Activated B cell treated with CpG ODN at 0.5 μM for 24 hours (primary cell): ENCODE measurements at places on chromosomes 4 and X.

DNA sequence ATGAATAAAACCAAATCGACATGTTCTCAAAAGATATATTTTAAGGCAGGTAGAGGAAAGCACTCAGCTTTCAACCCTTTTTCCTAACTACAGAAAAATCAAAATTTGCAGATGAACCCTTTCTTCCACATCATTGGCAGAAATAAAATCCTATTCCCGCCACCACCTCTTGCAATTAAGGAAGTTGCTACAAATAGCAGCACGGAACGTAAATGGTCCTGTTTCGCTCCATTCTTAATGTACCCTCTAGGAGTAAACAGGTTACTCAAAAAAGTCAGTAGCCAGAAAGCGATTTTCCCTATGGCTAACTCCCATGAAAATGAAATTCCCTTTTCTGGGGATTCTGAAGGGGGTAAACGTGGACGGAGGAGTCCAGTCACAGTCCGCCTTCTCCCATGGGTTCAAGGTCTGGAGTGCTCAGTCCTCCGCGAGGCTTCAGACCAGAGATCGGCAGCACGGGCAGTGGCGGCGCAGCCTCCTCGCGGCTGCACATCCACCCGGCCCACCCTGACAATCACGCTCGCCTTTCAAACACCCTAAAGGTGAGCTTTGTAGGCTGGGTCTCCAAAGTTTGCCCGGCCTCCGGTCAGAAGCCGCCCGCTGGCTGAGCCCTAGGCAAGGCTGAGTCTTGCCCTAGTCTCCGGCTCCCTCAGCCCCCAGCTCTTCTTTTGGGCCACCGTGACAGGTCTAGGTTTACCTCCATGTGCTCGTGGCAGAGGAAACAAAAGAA lies 1.8 kb downstream of the ATP11C start:
- peak; percentile 15 for DNase-seq

DNA sequence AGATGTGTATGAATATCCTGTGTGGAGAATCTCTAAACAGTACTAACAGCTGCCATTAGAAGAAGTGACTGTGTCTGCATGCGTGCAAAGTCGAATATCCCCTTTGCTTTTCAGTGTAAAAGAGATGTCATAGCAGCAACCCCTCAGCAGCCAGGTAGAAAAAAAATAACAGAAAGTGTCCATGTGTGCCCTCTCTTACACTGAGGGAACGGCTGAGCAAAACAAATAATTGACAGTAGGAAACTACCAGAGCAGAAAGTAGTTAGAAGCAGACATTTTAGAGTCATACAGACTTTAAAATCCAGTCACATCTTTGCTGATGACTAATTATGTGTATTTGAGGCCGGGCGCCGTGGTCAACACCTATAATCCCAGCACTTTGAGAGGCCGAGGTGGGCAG lies 370.8 kb downstream of the GPM6A start:
- no peak for DNase-seq

GRCh38 chr4:7092026-7092425 lies 24.2 kb upstream of the GRPEL1 start:
- no peak for DNase-seq

- DNase-seq: no peak
Measured at GRCh38 chr4:121189326-121190215, 25.4 kb upstream of the TNIP3 start.

GRCh38 chr4:184320631-184321030 lies 103.0 kb upstream of the ENPP6 start:
- DNase-seq: no peak

DNA sequence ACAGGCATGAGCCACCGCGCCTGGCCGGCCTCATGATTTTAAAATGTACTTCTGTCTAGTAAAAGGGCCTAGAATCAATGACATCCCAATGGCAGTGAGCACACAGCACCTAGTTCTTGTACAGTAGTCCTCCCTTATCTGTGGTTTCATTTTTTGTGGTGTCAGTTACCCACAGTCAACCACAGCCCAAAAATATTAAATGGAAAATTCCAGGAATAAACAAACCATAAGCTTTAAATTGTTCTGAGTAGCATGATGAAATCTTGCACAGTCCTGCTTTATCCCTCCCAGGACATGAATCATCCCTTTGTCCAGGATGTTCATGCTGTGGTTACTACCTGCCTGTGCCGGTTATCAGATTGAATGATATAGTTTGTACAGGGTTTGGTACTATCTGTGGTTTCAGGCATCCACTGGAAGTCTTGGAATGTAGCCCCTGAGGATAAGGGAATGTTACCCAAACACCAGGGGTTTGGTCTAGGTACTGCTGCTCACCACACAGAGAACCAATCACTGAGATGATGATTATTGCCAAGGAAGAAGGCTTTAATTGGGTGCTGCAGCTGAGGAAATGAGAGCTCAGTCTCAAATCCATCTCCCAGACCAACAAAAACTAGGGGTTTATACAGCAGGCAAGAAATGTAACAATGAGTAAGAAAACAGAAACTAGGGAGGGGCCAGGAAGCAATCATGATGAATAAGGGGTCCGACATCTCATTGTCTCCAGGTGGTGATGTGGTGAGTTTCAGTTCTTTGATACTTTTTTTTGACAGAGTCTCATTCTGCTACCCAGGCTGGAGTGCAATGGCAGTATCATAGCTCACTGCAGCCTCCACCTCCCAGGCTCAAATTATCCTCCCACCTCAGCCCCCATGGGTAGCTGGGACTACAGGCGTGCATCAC lies 16.2 kb upstream of the FHL1 start:
- DNase-seq: no peak

- no peak for DNase-seq
Measured at GRCh38 chrX:149508467-149508866, 3.4 kb upstream of the IDS start.

DNA sequence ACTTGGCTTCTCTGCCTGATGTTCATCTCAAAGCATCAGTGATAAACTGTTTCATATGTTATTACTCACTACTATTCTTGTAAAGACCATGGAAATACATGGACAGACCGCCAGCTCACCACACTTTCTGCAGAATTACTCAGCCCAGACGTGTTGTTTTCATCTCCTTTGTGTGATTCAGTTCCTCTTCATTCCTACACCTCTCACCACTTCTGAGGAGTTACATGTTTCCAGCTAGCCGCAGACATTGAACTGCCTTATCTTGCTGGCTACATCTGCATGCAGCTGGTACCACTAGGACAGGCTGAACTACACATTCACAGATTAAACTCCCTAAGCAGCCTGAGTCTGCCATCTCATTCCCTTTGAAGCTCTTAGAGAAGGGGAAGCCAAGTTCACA lies 443.2 kb upstream of the FGF16 start:
- no peak for DNase-seq

GRCh38 chr4:150280081-150280895 lies 202.0 kb downstream of the DCLK2 start:
- DNase-seq: no peak

- DNase-seq: no peak
Measured at GRCh38 chr4:83866834-83867621, 331.1 kb downstream of the GPAT3 start.

- DNase-seq: no peak
Measured at GRCh38 chr4:135197641-135198040, 996.1 kb upstream of the PABPC4L start.

- DNase-seq: no peak
Measured at GRCh38 chr4:86955888-86956451, 21.2 kb downstream of the AFF1 start.

- no peak for DNase-seq
Measured at GRCh38 chrX:109775386-109775785, 42.3 kb upstream of the ACSL4 start.

- no peak for DNase-seq
Measured at GRCh38 chr4:176291748-176292147, 22.7 kb upstream of the ASB5 start.

GRCh38 chrX:140918398-140919038 lies 83.9 kb upstream of the SPANXB1 start:
- no peak for DNase-seq

DNA sequence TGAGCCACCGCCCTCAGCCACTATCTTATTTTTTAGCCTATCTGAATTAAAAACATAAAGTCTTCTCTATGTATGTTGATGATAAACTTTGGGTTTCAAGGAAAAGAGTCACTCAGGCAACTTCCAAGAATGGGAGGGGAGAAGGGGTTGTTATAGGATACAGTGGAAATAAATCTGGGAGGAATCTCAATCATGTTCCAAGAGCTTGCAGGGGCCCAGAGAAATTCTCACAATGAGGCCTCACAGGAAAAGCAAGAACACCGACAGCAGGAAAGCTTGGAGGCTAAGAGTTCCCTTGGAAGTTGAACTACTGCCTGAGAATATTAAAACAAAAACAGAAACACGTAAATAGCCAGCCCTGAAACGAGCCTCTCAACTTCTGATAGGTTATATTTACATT lies 384.6 kb upstream of the IGFBP7 start:
- DNase-seq: no peak

- no peak for DNase-seq
Measured at GRCh38 chr4:70158576-70158975, 4.5 kb downstream of the PRR27 start.

GRCh38 chr4:173522160-173522950 lies 7.7 kb downstream of the HAND2 start:
- no peak for DNase-seq

- DNase-seq: no peak
Measured at GRCh38 chr4:145681518-145681917, 1.6 kb downstream of the C4orf51 start.

- DNase-seq: no peak
Measured at GRCh38 chrX:133321451-133321850, 93.8 kb downstream of the GPC4 start.

GRCh38 chr4:73311428-73311827 lies 52.8 kb upstream of the ANKRD17 start:
- no peak for DNase-seq

DNA sequence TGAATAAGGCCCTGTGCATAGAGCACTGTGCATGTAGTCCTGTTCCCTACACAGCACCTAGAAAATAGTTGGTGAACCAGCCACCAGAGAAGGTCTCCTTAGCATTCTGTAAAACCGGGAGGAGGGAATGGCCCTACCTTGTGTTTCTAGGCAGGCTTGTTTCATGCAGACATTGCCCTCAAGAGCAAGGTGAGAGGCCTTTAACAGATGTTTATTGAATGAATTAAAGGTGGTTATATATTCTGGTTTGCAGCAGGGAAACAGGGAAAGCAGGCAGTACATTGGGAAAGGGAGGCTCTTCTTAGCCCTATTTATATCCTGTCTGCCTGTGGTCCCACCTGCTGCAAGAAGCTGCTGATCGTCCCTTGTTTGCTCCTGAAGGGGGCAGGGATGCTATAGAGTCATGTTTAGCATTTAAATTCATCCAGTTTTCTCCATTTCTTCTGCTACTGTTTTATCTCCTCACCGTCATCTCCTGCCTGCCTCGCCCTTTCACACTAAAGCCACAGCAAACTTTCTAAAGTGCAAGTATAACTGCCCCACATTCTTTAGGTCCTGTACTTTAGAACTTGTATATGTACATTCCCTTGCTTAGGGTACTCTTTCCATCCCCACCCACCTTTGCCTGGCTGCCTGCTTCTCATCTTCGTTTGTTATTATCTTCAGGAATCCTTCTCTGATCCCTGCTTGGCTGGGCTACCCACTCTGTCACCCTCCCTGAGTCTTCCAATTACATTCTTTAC lies 60.3 kb downstream of the EGF start:
- no peak for DNase-seq

DNA sequence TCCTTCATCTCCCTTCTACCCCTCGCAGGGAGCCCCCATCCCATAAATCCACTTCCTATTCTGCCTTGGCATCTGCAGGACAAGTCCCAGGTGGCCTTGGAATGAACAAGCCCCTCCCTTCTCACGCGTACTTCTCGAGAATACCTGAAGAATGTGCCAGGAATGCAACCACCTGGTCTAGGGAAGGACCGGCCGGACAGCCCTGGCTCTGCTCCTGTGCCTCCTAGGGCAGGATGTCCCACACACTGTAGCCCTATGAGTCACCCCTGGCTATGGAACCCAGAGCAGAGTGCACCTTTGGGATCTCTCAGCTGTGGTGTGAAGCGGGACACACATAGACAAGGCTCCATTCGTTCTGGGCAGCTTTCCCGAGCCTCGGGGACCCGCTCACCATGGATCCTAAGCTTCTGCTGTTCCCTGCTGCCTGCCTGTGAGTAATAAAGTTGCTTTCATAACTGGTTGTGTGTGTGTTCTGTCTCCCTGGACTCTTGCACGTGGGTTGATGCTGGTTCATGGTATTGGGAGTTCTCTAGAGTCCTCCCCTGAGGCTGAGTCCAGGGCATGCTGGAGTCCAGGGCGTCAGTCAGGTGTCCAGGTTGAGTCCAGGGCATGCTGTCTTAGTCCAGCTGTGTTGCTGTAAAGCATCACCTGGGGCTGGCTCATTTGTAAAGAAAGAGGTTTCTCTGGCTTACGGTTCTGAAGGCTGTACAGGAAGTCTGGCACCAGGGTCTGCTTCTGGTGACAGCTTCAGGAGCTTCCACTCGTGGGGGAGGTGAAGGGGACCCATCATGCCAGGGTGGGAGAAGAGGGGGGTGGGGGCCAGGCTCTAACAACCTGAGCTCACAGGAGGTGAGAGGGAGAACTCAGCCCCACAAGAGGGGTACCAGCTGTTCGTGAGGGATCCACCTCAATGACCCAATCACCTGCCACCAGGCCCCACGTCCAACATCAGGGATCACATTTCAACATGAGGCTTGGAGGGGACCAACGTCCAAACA lies 7.4 kb upstream of the PDE6B start:
- DNase-seq: no peak

- no peak for DNase-seq
Measured at GRCh38 chr4:106738121-106738520, 298.0 kb downstream of the DKK2 start.

- DNase-seq: no peak
Measured at GRCh38 chr4:181416966-181417365, 826.2 kb upstream of the TENM3 start.
